Panc1 (cell line): ENCODE measurements at places on chromosomes 7 and 10.

DNA sequence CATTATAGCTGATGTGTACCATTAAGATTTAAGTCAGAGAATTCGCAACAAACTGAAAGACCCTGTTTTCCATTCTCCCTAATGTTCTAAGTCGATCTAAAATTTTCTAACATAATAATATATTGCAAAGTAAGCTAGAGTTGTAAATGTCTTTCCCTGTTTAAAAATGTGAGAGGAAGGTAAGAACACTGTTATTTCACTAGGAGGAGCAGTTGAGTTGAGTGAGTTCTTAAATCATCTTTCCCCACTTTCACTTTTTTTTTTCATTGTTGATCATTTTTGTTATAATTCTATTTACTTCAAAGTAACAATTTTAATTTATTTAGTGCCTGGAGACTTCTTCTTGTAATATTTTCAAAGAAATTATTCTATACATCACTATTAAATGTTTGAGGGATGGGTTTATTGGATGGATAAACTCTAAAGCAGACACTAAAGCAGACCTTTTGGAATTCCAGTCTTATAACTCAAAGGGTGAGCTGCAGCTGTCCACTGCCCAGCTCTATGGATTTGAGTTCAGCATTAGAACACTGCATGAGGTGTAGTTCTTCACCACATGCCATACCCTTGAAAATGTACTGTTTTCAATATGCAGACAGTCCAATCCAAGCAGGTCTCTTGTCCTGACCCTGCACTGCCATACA is 181.3 kb upstream of the FZD1 start:
- no peak for DNase-seq

DNA sequence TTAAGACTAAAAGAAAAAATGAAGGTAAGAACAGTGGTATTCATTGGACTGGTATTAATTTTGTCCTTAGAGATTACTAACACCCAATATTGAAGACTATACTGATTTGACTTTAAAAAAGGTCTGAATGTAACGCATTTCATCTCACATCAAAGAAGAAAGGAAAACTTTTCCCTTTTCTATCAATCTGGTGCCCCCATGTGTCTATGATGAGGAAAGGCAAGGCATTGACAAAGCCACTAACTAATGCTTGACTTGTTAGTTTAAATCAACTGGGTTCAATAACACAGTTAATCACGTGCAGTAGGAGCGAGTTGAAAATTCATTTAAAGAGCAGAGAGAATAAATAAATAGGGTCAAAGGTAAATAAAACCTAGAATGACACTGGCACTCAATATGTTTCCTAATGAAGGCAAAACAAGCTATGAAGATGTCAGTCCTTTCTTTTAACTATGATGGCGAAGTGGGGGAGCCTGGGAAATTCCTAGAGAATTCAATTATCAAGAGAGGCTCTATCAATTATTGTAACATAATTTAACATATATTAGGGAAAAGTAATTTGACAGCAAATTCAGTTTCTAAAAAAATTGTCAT is 180.9 kb downstream of the ANK3 start:
- peak; percentile 25 for DNase-seq

GRCh38 chr7:22386865-22387264 is 29.9 kb upstream of the RAPGEF5 start:
- DNase-seq = no peak

- no peak for DNase-seq
Observed at GRCh38 chr7:145884716-145885514, 231.7 kb upstream of the CNTNAP2 start.

DNA sequence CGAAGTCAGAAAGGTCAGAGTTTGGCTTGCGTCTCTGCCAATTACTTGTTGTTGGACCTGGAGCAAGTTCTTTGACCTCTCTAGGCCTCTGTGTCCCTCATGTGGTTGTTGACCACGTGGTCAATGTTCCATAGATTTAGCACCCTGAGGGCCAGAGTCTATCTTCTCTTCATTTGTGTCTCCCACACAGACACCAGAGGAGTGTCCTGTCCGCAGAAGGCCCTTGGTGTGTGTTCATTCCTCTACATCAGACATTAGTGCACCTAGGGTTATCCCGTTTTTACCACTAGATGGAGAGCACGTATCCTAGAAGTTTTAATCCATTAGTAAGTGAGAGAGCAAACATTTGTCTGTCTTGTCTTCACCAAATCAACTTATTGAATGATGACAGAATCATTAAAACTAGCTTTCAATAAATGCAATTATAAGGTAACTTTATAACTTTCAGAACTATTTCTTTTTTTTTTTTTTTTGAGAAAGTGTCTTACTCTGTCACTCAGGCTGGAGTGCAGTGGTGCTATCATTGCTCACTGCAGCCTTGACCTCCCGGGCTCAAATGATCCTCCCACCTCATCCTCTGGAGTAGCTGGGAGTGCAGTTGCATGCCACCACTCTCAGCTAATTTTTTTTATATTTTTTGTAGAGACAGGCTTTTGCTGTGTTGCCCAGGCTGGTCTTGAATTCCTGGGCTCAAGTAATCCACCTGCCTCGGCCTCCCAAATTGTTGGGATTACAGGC is 122.5 kb upstream of the ANKRD1 start:
- no peak for DNase-seq

DNA sequence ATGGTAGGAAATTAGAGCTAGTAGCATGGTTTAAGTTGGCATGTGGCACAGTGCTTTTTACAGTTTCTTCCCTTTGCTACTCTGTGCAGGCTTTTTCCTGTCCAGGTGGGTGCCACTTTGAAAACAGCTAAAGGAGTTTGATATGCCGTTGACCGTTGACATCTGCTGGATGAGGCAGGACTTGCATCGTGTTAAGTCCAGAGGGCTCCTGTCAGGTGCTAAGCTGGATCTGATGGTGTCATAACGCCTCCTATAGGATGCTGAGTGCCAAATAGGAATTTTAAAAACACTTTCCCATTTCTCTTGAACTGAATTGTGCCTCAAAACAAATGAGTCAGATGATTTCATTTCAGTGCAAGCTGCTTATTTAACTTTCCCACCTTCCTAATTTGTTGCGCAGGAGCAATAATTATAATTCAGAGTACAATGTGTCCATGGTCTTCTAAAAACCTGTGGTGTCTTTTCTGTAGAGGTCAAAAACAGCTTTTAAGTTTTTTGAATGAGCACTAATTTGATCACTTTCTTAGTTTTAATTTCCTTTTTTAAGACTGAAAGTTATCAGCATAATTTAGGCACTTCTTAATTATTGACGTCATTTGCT is 178.3 kb downstream of the CDCA7L start:
- peak; percentile 75 for DNase-seq

GRCh38 chr7:110856704-110857103 is 234.2 kb upstream of the LRRN3 start:
- no peak for DNase-seq

GRCh38 chr10:22891797-22892196 is 36.1 kb upstream of the ARMC3 start:
- no peak for DNase-seq

DNA sequence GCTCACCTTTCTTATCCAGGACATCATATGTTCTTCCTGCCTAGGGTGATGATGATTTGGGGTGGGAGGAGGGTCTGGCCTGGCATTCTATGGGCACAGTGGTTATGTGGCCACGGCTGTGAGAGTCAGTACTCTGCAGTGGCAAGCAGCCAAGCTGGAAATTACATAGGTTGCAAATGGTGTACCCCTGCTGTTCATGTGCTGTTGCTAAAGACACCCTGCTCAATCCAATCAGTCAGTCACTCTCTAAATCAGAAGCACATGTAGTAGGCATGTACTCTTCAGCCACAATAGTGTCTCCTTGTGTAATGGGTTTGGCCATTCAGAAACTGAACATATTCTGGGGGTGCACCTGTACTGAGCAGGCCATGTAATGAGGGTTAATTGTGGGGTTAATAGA is 449.1 kb upstream of the ANKRD30A start:
- no peak for DNase-seq

- DNase-seq = no peak
Observed at GRCh38 chr10:17836942-17837341, 27.8 kb downstream of the MRC1 start.

DNA sequence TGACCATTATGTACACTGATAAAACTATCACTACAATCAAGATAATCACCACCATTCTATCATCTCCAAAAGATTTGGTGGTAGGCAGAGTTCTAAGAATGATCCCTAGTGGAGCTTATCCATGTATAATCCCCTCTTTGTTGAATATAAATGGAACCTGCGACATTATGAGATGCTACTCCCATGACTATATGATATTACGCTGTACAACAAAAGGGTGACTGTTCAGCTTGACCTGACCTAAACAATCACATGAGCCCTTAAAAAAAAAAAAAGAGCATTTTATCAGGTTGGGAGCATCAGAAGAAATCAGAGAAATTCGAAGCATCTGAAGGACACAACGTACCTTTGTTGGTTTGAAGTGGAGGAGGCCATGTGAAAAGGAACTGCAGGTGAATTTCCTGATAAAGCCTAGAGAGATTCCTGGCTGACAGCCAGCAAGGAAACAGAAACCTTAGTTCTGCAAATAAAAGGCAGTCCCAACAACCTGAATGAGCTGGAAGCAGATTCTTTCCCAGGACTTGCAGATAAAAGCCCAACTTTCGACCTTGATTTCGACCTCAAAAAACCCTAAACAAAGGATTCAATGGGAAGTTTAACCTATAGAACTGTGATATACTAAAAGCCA is 270.7 kb downstream of the ADRA2A start:
- DNase-seq = no peak
